Activated CD4-positive, alpha-beta T cell treated with anti-CD3 and anti-CD28 coated beads for 36 hours (primary cell): ENCODE measurements at places on chromosomes 12 and 14. TPM values are rescaled to one million over a fixed set of nuclear protein-coding genes. Genes with fewer than 3 reads are reported as not detected.
A peak's percentile ranks its signal among the peaks of the same experiment; 100 is the strongest.

DNA sequence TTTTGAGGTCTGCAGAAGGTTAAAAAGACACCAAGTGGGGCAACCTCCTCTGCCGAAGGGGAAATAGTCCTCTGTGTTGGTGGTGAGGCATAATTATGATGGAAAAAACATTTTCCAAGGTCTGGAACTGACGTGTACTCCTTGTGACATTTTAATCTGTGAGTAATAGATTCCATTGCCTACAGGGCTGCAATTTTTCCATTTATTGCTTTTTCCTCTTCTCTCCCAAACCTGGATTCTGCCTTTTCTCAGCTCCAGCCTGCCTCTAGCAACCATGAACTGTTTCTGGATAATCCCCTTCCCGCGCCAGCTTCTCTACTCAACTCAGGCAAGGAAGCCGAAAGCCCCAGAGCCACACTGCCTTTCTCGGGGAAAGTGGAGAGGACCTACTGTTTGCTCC lies 230.1 kb upstream of the PLXNC1 start:
- DNase-seq = no peak

DNA sequence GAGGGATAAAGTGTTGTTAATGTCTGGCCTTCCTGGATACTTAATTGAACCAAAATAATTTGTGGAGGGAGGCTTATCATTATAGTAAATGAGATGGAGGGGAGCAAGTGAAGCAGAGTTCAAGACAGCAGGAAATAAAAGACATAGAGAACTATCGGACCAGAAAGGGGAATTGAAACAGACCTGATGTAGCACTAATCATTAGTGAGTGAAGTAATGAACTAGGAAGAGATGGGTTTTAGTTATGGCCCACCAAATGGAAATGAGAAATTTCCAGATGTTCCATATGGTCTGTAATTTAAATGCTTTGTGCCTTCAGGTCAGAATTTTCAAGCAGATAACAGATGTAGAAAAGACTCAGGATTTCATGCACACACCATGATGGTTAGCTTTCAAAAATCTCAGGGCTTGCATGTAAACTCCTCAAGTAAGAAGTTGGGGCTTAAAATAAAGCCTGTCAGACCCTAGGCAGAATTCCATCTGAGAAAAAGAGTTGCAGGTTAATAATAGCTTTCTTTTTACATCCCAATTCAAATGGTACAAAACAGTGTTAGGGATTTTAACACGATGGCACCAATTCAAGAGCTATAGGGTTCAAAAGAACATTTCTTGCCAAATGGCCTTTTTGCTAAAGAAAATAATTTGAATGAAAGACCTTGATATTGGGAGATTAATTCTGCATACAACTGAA lies 355.8 kb downstream of the FSCB start:
- DNase-seq = no peak

DNA sequence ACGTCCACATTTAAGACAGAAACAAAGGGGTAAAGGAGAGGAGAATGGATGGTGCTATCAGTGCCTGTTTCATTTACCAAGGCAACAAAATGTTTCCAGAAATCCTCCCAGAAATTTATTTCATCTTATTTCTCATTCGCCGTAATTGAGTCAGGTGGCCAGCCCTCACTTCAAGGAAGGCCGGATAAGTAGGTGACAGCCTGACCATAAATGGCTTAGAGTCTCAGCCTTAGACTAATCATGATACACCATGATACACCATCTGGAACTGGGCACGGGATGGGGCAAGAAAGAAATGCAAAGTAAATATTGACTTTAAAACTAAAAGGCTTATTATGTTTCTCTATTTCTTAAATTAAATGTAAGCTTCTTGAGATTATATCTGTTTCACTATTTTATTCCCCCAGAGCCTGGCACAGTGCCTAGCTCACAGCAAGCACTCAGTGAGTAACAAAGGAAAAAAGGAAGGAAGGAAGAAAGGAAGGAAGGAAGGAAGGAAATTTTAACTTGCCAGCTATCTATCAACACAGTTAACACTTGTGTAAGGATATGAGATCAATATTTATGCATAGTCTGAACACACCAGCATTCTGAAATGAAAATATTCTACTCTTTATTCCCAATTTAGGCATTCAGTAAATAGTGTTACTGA lies 106.1 kb upstream of the FSCB start:
- no peak for DNase-seq

- no peak for DNase-seq
Measured at GRCh38 chr14:64753374-64753773, 49.1 kb downstream of the PLEKHG3 start.

GRCh38 chr12:82187595-82187994 lies 170.6 kb downstream of the CCDC59 start:
- no peak for DNase-seq

KLRC2 gene
- total RNA-seq = not detected

YARS2 gene
- 45.9 TPM for total RNA-seq

GRCh38 chr14:89566180-89566579 lies 149.1 kb upstream of the FOXN3 start:
- DNase-seq = no peak

GRCh38 chr14:22475381-22475780 lies 113.6 kb downstream of the DAD1 start:
- DNase-seq = no peak

DNA sequence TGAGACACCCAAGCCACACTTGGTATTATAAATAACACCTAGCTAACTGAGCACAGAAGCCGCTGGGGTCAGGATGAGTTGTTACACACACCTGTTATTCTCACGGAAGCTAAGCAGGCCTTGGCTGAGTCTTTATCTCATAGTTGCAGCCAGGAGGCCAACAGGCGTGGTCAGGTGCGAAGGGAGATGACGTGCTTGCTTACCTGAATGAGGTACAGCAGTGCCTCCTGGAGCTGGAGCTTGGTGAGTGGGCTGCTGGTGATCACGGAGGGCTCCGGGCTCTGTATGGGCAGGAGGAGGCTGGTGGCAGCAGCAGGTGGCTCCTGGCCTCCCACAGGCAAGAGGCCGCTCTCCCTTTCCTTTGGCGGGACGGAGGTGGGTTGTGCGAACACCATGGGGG lies 30.4 kb upstream of the CACNA2D4 start:
- DNase-seq = no peak

MYBPC1 gene
- total RNA-seq = not detected

ZCRB1 gene
- total RNA-seq = 103 TPM

- DNase-seq = no peak
Measured at GRCh38 chr12:127761880-127762279, 505.1 kb upstream of the TMEM132C start.

- DNase-seq = no peak
Measured at GRCh38 chr12:114655934-114656749, 27.8 kb downstream of the TBX3 start.

- DNase-seq = no peak
Measured at GRCh38 chr12:3191450-3191849, 114.3 kb downstream of the TSPAN9 start.

SMIM41 gene
- total RNA-seq = not detected

DNA sequence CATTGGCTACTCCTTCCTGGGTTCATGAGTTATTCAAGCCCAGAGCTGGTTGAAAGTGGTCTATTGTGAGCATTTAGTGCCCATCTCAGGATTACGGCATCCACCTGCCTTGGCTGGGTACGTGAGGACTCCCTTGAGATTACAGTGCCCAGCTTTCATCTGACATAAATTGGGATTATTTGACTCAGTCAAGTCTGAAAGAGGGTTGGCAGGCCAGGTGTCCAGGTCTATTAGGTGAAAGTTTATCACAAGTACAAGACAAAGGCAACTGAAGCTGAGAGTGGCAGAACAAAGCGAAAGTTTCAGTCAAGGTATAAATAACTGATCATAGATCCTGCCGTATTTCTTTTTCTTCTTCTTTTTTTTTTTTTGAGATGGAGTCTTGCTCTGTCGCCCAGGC lies 84.6 kb upstream of the ATF7IP start:
- no peak for DNase-seq

AREL1 gene
- total RNA-seq = 31.3 TPM

DNA sequence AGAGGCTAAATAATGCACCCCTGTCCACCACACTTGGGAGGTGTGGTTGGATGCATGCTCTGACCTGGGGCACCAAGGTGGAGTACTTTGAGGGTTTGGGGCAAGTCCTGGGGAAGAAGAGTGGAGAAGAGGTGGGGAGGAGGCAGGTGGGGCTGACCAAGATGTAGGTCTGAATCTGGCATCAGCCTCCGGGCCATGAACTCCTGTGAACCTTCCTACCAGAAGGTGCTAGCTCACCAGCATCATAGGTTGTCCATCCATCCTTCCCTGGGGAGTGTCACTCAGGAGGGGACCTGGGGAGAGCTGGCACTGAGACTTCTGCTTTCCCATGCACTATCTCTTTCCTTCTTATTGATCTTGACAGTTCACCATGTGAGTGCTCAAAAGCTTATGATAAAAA lies 13.6 kb upstream of the EMP1 start:
- DNase-seq = no peak

DNA sequence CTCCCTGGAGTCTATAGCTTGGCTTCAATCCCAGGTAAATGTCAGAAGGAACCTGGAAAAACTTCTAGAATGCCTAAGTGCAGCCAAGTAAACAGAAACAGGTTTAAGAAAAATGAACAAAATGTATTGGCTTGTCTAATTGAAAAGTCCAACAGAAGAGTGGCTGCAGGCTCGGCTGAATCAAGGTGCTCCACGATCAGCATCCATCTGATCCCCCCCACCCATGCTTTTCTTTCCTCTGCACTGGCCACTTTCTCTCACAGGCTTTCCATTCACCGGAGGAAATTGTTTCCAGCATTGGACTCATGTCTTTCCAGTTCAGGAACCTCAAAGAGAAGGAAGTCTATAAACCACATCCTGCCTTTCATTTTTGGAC lies 42.0 kb upstream of the C14orf180 start:
- DNase-seq = no peak

CORO1C gene
- total RNA-seq = 83.5 TPM

DNA sequence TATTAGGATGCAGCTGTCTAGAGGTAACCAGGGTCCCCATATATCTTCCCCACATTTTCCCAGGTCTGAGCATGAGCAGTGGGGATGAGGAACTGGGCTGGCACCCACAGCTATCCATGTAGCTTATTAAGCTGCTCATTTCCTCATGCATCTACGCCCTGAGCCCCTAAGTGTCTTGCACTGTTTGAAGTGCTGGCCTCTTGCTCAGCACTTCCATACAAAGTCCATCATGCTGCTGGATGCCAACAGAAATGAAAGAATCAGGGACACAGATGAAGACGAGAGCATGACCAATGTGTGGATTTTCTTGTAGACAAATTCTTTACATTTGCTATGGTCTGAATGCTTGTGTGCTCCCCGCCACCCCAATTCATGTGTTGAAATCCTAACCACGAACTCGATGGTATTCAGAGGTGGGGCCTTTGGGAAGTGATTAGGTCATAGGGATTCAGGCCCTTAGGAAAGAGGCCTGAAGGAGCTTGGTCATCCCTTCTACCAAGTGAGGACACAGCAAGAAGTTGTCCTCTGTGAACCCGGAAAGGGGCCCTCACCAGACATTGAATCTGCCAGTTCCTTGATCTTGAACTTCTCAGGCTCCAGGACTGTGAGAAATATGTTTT lies 54.5 kb downstream of the C12orf75 start:
- no peak for DNase-seq

DNA sequence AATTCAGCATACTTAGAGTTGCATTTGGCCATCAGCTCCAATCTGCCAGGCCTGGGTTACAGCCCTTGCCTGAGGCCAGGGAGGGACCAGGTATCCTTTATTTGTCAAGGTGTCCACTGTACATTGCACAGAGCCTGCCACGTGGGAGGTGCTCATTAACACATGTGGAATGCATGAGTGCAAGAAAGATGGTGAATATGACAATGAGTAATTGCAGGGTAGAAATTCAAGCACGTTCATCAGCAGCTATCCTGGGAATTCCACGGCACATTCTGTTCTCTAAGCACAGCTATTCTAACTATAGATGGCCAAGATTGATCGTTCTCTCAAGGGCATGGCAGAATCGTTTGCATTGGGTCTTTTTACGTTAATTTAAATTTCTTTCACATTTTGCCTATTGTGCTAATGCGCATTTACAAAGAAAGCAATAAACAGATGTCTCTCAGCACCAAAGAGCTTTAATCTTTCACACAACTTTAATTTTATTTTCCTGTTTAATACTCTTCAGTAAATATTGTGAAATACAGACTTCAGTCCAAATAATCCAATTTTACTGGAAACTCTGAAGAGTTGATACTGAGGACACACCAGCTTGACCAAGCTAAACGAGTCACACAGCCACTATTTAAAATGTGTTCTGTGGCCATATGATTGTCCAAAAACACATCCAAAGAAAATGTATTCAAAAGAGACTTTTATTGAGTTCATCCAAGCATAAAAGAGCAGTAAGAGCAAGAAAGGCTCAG lies 1025.7 kb upstream of the TMEM132C start:
- DNase-seq = no peak

DNA sequence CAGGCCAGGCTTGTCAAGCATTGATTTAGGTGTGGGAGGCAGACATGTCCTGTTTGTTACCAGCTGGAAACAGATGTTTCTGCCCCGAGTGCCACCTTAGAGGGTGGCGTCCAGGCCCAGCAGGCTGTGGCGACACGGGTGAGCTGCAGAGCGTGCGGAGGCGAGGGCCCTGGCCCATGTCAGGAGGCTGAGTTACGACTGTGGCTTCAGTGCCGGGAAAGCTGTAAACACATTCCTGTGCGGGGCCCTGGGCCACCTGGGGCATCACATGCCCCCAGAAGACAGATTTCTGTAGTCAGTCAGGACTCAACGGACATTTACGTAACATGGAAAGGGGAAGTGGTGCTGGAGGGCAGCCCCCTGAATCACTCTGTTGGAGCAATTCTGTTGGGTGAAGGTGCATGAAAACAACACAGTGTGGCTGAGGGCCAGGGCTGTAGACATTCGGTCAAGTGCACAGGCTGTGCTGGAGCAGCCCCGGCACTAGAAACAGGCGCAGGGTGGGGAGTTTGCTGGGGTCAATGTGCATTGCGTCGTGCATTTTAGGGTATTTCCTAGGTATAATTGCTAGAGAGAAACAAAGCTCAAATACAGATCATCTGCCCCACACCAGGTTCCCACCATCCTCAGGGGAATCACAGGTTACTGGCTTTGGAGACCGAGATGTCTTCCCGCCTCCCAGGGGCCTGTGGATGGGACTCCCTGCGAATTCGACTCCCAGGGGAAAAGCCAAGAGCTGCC lies 291.8 kb downstream of the TMEM121 start:
- DNase-seq = no peak

GRCh38 chr14:54782751-54783659 lies 119.6 kb downstream of the GCH1 start:
- peak; percentile 43 for DNase-seq

DNA sequence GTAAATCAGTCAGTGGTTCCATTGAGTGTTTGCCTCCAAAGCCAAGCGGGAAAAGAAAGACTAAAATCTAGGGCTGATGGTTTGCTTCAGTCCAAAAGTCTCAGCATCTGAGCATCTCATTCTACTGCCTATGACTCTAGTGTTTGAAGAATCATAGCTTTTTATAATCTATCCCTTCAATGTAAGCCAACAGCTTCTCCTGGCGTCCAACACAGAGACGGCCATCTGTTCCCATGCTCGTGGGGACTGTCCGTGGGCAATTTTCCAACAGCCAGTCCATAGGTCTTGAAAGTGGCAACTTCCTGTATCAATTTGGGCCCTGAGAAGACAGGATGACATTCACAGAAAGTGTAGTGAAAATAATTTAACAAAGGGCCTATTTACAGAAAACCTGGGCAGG lies 544.4 kb upstream of the TMEM132C start:
- DNase-seq = no peak

- DNase-seq = no peak
Measured at GRCh38 chr14:67393689-67394088, 18.3 kb downstream of the PLEK2 start.

MYO1H gene
- total RNA-seq = not detected

- DNase-seq = peak; percentile 14
Measured at GRCh38 chr14:61607570-61608244, 87.6 kb upstream of the HIF1A start.

PTCSC3 gene
- total RNA-seq = not detected

IGF1 gene
- total RNA-seq = not detected

CFAP54 gene
- 0.37 TPM for total RNA-seq

HOXC9 gene
- total RNA-seq = not detected
